ENCODE measurements at places on chromosomes 2 and 18.

DNA sequence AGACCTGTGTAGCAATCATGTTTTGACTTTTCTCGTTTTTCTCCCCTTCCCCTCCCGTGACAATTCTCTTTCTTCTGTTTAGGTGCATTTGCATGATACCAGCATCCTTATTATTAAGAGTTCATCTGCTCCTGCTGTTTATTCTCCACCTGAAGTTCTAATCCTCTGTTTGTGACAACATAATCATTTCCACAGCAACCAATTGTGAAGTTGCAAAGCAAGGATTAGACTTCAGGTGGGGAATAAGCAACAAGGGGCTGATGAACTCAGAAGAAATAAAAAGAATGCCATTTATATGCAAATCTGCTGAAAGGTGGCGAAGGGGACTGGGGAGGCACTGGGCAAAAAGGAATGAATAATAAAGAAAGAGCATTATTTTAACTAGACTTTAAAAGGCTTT lies 124.8 kb upstream of the LINC00305 start:
- DNase-seq = no peak

DNA sequence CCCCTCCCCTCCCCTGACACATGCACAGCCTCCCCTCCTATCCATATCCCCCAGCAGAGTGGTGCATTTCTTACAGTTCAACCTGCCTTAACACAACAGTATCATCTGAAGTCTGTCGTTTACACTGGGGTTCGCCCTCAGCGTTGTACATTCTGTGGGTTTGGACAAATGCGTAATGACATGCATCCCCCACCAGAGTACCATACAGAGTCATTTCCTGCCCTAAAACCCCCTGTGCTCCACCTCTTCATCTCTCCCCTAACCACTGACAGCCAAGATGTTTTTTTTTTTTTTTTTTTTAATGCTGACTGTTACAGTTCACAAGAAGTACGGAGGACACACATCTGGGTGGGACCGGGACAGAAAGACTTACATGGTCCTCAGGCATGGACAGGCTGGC lies 22.6 kb downstream of the POMC start:
- no peak for DNase-seq

- DNase-seq = no peak
Measured at GRCh38 chr18:251572-251971, 16.3 kb downstream of the THOC1 start.

- DNase-seq = no peak
Measured at GRCh38 chr18:51757255-51757924, 559.9 kb upstream of the MEX3C start.

DNA sequence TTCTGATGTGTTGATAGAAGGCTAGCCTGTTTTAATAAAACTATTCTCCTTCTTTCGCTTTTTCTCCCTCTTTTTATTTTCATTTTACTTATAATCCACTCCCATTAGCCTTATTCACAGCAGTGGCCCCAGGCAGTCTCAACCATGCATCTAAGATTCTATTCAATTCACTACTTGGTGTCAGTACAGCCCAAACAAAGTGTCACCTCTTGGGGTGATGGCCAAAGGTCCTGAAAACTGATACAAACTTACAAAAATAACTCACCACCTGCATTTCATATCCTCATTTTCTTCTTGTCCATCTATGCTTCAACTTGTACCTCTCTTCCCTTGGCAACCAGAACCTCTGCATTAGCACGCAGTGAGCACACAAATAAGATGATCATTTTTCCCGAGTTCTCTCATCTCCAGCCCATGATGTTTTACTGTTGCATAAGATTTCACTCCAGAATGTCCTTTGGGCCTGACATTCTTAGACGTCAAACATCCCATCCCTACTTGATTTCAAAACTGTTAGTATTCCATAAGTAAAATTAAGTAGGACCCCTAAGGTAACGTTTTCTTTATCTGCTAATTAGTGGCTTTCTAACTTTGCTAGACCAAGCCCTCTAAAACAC lies 559.3 kb upstream of the TNP1 start:
- DNase-seq = no peak

All from activated T-helper 9 cell treated with anti-CD3 and anti-CD28 coated beads, Interleukin-2, amount 50 U/mL, for 16 hours (primary cell).